CD4-positive, alpha-beta T cell treated with Interleukin-17A for 4 hours (primary cell): ENCODE measurements at places on chromosomes 13 and 19.

DNA sequence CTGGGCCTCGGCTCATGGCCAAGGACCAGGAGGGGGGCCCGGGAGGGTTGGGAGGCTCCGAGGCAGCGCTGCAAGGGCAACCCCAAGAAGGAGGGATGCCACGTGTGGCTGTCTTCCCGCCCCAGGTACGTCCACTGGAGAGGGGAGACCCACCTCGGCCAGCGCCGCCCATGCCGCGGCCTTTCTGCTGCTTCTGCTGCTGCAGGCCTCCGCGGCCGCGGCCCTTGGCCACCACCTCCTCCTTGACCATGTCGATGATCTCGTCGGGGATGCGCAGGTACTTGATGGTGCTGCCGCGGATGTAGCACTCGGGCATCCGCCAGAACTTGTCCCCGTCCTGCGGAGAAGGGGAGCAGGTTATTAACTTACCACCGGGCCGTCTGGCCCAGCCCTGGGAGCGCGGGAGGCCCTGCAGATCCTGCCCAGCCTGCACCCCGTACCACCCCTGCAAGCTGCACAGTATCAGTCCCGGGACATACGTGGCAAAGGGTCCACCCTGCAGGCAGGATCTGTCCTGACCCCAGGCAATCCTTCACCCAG, 13.3 kb downstream of the LSM4 start:
- DNase-seq, result no peak

- no peak for DNase-seq
Measured at GRCh38 chr19:6287269-6287885, 7.6 kb upstream of the MLLT1 start.

- DNase-seq, result no peak
Measured at GRCh38 chr13:79541426-79542049, 60.6 kb downstream of the NDFIP2 start.

DNA sequence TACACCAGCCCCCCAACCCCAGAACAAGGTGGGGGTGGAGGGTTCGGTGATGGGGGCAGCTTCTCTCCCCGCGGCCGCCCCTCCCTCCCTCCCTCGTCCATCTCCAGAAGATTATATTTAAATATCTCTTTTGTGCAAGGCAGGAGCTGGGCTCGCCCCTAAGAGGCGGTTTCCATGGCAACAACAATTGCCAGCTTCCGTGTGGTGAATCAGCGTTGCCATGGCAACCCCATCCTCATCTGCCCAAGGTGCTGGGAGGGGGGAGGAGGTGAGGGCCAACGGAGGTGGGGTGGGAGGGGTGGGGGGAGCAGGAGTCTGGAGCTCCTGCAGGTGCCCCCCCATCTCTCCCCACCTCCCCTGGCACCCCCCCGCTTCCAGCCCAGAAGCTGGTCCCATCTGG, 46.4 kb downstream of the CELF5 start:
- peak; percentile 69 for DNase-seq

DNA sequence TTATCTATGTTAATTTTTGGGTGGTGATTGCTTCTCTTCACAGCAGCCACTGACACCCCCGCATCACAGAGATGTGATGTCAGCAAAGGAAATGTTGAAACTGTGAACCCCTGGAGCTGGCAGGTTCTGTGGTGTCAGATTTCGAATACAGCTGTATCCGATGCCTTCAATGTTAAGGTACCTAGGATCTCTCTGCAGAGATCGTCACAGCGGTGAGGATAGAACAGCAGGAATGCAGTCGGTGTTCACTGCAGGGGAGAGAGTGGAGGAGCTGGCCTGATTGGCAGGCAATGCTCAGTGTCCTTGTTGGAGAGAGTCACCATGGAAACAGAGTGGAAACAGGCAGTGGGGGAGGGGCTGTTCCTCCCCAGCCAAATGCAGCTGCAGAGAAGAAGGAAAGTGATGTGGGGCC, 79.5 kb upstream of the ZNF835 start:
- DNase-seq, result no peak

DNA sequence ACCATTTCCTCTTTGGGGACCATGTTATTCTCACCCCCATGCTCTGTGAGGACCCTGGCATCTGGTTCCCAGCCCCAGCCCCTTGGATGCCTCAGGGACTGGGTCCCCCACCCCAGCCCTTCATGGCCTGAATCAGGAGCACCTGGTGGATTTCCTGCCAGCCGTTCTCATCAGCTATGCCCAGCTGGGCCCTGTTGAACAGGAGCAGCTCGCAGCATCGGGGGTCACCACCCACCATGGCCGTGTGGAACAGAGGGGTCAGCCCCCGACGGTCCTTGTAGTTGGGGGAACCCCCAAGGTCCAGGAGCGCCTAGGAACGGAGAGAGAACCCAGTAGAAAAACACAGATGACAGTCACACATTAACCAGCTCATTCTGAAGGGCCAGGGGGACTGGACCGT, 7.8 kb downstream of the SHANK1 start:
- DNase-seq, result no peak

DNA sequence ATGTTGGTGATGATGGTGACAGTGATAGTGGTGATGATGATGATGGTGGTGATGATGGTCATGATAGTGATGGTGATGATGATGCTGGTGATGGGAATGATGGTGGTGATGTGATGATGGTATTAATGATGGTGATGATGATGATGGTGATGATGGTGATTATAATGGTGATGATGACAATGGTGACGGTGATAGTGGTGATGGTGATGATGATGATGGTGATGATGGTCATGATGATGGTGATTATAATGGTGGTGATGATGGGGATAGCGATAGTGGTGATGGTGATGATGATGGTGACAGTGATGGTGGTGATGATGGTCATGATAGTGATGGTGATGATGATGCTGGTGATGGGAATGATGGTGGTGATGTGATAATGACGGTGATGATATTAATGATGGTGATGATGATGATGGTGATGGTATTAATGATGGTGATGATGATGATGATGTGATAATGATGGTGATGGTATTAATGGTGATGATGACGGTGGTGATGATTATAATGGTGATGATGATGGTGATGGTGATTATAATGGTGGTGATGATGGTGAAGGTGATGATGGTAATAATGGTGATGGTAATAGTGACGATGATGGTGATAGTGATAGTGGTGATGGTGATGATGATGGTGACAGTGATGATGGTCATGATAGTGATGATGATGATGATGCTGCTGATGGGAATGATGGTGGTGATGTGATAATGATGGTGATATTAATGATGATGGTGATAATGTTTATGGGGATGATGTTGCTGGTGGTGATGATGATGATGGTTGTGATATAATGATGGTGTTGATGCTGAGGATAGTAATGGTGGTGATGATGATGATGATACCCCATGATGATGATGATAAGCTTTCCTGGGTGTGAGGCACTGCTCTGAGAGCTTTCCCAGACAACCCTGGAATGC, 7.7 kb downstream of the C13orf46 start:
- DNase-seq, result no peak

DNA sequence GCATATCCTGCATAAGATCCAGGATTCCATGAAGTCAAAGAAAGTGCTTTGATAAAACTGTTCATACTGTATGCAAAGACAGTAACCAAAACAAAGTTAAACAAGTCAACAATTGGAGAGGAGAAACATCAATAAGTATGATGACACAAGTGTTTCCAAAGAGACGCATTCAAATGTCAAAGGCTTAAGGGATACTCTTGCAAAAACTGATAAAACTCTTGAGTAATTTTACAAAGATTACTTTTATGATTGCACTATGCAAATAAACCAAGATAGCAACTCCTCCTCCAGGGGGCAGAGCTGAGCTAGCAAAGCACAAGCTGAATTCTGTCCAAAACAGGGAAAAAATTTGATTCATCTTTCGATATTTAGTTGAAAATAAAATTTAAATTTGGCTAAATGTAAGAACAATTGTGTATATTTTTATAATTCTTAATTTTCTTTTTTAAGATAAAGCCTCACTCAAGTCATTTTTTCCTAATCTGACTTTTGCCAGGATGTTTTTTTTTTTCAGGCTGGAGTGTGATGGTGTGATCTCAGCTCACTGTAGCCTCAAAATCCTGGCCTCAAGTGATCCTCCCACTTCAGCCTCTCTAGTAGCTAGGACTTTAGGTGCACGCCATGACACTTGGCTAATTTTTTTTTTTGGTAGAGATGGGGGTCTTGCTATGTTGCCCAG, 84.0 kb downstream of the MZT1 start:
- peak; percentile 59 for DNase-seq

GRCh38 chr13:89852570-89852969, 1494.9 kb upstream of the MIR17HG start:
- no peak for DNase-seq

- no peak for DNase-seq
Measured at GRCh38 chr13:52850072-52850395, 1.6 kb upstream of the PCDH8 start.

GRCh38 chr13:45775401-45775963, 73.4 kb downstream of the CBY2 start:
- DNase-seq, result no peak

DNA sequence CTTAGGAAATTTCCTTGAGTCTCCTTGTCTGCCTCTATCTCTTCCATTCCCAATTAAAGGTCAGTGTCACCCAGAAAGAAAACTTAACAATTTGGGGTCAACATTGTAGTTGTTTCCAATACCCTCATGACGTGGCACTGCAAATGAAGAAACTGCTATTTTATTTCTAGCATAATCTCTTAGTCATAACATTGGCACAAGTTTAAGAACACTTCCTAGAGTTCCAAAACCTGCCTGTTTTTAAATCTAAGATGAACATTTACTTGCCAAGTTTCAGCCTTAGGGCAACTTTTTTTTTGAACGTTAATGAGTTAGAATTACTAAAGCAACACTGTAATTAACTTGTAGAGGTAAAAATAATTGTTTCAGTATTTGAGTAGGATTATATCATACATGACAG, 108.0 kb downstream of the LMO7 start:
- no peak for DNase-seq

DNA sequence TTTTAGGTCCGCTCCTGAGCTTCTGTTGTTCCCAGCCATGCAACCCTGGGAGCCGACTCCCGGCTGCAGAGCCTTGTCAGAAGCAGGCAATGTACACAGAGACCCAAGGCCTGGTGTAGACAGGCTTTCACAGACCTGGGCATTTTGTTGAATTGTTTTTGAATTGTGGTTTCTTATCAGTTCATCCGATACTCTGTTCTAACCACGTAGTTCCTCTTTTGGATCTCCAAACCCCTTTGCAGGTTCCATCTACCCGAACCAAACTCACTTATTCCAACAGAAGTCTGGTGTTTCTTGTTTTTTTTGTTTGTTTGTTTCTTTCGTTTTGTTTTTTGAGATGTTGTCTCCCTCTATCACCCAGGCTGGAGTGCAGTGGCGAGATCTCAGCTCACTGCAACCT, 6.3 kb upstream of the NLRP2 start:
- no peak for DNase-seq

DNA sequence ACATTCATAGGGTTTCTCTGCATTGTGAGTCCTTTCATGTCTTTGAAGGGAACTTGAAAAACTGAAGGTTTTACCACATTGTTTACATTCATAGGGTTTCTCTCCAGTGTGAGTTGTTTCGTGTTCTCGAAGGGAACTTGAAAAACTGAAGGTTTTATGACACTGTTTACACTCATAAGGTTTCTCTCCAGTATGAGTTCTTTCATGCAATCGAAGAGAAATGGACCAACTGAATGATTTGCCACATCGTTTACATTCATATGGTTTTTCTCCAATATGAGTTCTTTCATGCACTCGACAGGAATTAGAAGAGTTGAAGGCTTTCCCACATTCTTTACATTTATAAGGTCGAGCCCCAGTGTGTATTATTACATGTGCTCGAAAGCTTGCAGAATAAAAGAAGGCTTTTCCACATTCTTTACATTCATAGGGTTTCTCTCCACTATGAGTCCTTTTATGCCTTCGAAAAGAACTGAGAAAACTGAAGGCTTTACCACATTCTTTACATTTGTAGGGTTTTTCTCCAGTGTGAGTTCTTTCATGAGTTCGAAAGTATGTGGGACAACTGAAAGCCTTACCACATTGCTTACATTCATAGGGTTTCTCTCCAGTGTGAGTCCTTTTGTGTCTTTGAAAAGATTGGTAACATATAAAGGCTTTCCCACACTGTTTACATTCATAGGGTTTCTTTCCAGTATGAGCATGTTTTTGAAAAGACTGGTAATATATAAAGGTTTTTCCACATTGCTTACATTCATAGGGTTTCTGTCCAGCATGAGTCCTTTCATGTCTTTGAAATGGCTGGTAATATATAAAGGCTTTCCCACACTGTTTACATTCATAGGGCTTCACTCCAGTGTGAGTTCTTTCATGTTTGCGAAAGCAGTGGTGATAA, 20.7 kb downstream of the ZNF14 start:
- DNase-seq, result no peak

- DNase-seq, result no peak
Measured at GRCh38 chr19:3167533-3168272, 10.9 kb upstream of the S1PR4 start.

GRCh38 chr13:112510002-112510780, 77.8 kb downstream of the TUBGCP3 start:
- DNase-seq, result no peak

DNA sequence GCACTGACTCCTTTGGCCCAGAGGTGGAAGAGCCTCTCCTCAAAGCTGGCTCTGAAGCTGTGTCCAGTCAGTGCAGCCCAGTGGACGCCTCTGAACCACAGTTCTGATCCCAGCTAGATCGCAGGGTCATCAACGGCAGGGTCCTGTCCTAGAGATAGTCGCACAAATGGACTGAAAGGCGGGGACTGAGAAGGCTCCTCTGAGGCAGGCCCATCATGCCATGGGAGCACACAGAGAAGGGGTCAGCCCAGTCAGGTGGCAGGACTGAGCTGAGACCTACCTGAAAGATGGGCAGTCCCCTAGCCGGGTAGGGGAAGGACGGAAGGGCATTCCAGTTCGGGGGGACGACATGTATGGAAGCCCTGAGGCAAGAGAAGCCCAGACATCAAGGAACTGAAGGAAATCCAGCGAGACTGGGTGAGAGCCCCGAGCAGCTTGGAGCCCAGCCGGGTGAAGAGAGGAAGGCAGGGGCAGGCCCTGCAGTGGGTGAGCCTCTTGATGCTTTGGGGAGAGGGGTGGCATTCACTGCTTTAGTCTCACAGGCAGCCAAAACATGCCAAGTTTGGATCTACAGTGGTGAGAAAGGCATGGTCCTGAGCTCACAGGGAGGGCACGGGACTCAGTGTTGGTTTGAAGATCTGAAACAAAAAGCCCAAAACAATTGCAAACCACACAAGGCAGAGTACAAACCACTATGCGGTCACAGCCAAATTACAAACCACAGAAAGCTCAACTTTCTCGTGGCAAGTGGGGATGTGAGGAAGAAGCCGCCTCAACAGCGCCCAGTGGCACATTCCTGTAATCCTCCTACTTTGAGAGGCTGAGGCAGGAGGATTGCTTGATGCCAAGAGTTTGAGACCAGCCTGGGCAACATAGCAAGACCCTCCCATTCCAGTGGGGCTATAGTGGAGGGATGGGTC, 10.0 kb downstream of the CALM3 start:
- peak; percentile 55 for DNase-seq

- DNase-seq, result no peak
Measured at GRCh38 chr19:33620611-33621010, 1.1 kb upstream of the CHST8 start.

- DNase-seq, result no peak
Measured at GRCh38 chr19:44613295-44614178, at the start of gene IGSF23. Gene IGSF23 (plus strand): TSS chr19:44613563. CDS start chr19:44613646, 83 bp downstream.

DNA sequence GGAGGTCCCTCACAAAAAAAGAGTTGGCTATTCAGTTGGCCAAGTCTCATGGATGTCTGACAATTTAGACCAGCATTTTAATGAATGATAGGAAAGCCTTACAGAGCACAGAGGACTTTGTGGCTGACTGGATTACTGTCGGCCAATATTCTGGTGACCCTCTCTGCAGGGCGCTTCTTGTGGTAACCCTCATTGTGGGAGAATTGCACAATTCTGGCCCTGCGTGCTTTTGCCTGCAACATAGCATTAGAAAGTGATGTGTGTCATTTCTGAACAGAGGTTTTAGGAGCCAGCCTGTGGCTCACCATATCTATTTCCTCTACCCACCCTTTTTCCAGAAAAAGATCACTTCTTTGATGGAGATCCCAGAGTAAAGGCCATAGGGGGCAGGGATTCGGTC, 71.4 kb downstream of the EFNB2 start:
- no peak for DNase-seq
